ENCODE measurements at places on chromosomes 11 and 22.

GRCh38 chr11:61694946-61695706 is 14.9 kb downstream of the DAGLA start:
- no peak for DNase-seq

GRCh38 chr11:330694-331357 is 10.2 kb upstream of the IFITM3 start:
- DNase-seq, result no peak

GRCh38 chr22:48116871-48117270 is 1354.4 kb downstream of the TBC1D22A start:
- DNase-seq, result no peak

GRCh38 chr11:375065-376025 is 6.0 kb downstream of the B4GALNT4 start:
- no peak for DNase-seq

DNA sequence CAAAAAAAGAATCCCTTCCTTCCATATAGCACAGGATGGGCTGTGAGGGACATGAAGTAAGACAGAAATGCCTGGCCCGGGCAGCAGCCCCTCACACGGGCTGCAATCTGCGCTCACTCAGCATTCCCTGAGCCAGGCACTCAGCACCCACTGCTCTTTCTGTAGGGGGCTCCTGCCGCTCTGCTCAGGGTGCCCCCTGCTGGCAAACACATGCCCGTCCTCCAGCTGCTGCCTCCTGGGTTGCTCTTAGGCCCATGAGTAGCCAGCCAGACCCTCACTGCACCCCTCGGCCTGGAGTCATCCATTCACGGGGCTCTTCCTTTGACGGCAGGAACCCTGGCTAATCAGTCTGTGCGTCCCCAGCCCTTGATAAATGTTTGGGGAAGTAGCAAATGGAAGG is 6.9 kb downstream of the MCAT start:
- no peak for DNase-seq

- no peak for DNase-seq
Observed at GRCh38 chr11:67356864-67357561, 3.7 kb upstream of the POLD4 start.

DNA sequence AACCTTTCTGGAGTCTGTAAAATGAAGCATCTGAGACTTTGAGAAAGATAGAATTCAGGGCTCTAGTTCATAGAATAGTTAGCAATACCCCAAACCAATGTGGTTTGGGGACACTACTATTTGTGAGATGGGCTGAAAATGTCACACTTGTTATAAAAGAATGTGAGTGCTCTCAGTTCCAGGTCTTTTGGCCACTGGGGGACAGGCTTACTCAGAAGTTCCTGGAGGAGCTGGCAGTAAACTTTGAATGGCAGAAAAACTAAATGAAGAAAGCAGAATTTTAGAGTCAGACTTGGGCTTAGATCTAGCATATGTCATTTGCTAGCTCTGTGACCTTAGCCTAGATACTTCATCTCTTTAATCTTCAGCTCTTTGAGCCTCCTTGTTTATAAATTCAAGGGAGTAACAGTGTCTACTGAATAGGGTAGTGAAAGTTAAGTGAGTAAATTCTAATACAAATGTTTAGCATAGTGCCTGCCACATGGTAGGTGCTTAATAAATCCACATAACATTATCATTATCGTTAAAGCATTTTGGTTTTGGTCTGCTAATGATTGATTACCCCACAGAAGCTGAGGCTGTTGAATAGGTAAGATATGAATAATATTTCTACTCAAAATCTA is 3.7 kb downstream of the LYVE1 start:
- DNase-seq, result no peak

DNA sequence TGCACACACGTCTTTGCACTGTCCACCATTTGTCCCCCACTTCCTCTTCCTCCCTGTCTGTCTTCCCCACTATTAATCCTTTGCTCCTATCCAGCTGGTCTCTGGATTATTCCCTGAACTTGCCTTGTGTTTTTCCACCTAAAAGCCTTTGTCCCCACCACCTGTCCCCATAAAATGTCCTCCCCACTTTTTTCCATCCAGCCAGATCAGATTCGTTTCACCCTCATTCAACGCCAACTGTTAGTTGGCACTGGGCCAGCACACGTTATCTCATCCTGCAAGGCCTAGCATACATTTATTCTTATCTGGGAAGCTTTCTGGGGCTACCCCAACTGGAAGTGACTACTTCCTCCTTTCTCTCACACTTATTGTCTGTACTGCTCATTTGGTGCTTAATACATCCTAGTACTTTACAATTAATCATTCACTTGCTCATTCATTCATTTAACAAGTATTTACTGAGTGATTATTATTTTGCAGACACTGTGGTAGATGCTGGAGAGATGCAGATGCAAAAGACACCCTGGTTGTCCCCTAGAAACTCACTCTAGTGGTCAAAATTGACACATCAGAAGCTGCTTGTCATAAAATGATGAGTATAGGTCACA is 96.2 kb downstream of the RASSF10 start:
- no peak for DNase-seq

DNA sequence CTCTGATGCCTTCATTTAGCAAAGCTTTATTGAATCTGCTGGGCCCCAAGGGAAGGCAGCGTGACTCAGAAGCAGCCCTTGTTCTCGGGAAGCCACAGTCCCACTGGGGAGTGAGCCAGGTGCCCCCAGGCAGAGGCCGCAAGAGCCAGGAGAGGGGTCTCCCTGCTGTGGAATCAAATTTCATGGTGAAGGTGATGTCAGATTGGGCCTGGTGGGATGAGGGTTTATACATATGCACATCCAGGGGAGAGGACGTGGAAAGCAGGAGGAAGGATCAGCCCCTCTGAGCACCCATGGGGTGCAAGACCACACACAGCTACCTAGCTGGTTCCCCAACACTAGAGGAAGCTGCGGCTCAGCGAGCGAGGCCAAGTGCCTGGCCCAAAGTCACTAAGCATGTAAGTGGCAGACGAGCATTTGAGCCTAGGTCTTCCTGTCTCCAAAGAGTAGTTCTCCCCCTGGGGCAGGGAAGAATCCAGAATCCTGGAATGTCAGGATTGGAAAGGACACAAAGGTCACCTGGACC is 2.0 kb downstream of the SYNGR1 start:
- no peak for DNase-seq

- DNase-seq, result no peak
Observed at GRCh38 chr11:1631066-1631568, 1.5 kb downstream of the KRTAP5-5 start.

DNA sequence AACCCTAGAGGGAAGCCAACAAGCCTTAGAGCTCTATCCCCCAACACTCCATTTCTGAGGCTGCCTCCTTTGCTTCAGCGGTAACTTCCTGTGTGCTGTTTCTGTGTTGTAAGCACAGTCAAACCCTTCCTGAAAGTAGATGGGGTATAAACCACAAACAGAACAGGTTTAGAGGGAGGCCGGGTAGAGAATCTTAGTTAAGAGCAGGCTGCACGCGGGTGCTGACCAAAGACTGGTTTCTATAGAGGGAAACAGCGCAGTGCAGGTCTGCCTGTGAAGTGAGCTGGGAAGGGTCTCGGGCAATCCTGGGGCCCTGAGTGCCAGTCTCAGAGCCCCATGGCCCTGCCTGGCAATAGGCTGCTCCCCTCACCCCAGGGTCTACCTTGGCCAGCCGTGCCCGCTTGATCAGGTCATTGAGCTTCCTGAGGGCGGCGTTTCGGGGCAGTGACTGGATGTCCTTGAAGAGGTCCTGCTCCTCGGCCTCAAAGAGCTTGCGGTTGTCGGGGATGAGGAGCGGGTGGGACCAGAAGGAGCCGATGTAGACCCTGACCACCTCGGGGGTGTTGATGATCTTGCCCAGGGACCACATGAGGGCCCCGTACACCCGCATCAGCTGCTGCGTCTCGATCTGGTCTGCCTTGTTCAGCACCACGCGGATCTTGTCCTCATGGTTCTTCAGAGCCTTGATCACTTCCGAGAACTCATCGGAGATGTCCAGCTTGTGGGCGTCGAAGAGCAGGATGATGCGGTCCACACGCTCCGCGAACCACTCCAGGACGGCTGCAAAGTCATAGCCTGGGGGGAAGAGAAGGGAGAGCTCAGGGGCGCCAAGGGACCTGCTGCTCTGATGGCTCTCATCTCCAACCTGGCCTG is 15.3 kb upstream of the CDC42BPG start:
- DNase-seq, result no peak

- DNase-seq, result no peak
Observed at GRCh38 chr11:9862981-9863380, 199.1 kb downstream of the SWAP70 start.

DNA sequence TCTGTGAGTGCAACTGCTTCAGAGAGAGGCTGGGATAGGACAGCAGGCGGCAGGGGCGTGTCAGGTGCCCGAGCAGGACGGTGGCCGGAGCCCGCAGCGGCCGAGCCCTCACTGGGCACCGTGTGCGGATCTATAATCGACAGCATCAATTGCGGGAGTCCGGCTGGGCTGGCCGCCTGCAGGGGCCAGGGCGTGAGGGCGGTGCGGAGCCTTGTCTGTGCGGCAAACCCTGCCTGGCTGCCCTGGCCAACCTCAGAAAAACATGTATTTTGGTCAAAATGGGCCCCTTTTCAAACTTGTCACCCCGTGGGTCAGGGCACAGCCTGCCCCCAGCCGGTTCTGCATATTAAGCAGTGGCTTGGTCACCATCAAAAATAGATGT is 91.3 kb upstream of the KCNQ1OT1 start:
- no peak for DNase-seq

- no peak for DNase-seq
Observed at GRCh38 chr11:119729581-119729927, 554 bp upstream of the NECTIN1 start.

GRCh38 chr11:15473954-15474837 is 359.5 kb downstream of the INSC start:
- DNase-seq, result no peak

GRCh38 chr11:109998921-109999320 is 94.3 kb upstream of the ZC3H12C start:
- no peak for DNase-seq

DNA sequence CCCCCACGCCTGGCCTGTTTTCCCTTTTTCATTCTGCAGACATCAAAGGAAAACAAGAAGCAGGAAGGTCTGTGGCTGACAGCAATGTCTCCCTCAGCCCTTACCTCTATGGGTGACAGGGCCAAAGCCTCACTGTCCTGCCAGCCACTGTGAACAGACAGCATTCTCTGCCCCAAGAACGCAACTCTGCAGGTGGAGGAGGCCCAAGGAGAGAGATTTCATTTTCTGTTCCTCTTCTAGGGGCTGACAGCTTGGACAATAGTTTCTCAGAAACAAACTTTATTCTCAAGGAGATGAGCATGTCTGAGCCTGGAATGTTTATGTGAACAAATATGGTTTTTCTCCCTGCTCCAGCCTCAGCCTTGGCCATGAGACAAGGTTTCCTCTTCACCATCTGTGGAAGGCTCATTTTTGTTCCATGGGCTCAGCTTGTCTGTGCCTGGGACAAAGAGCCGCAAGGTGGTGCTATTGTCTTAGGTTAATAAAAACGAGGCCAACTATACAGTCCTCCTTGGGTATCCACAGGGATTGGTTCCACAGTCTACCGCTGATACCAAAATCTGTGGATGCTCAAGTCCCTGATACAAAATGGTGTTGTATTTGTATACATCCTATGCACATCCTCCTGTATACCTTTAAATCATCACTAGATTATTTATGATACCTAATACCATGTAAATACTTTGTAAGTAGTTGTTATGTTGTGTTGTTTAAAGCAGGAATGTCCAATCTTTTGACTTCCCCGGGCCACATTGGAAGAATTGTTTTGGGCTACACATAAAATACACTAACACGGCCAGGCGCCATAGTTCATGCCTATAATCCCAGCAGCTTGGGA is 5.8 kb downstream of the PIWIL3 start:
- no peak for DNase-seq

GRCh38 chr11:94560834-94561233 is 6.3 kb upstream of the PIWIL4 start:
- DNase-seq, result no peak

GRCh38 chr11:69689484-69690319 is 14.1 kb downstream of the FGF19 start:
- no peak for DNase-seq

DNA sequence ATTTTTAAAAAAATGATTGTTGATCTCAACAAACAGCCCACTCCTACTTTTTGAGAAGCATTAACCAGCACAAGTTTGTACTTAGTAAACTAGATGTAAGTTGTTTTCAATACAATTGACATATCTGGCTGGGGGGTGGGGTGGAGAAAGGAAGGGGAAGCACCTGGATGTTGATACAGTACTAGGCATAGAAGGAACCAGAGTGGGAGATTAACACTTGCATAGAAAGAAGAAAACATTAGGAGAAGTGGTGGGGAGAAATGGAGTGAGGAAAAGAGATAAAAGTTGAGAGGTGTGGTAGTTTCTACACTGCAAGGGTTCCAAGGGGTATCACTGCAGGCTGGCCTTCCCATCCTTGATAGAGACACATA is 10.6 kb upstream of the GAB2 start:
- DNase-seq, result no peak

- DNase-seq, result no peak
Observed at GRCh38 chr11:64648551-64648950, 57.5 kb downstream of the SLC22A12 start.

All from cortex of kidney (tissue), 1 donor.